ENCODE measurements at places on chromosomes 2 and 18. TPM values are rescaled to one million over a fixed set of nuclear protein-coding genes. Genes with fewer than 3 reads are reported as not detected.

DNA sequence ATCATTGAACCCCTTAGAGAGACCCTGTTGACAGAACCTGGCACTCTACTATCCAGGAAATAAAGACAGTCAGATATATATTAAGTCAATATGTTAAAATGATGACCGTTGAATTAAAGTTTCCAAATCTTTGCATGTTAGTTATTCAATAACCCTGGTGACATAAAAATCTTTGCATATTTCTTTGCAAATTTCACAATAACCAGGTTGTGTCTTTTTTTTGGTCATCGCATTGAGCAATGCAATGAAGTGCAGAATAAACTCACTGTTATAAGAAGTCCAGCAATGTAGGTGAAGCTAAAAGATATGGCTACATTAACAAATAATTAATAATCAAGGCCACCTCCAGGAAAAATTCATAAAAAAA, 596.9 kb downstream of the NYAP2 start:
- no peaks in the 10 kb centered on the region for H3K36me3 ChIP-seq
- H3K27me3 ChIP-seq, result no peaks in the 10 kb centered on the region
- H3K27ac ChIP-seq, result no peak overlapping the region
- H3K4me3 ChIP-seq, result no peak overlapping the region
- H3K4me1 ChIP-seq, result no peaks in the 10 kb centered on the region
- DNase-seq, result no peak

DNA sequence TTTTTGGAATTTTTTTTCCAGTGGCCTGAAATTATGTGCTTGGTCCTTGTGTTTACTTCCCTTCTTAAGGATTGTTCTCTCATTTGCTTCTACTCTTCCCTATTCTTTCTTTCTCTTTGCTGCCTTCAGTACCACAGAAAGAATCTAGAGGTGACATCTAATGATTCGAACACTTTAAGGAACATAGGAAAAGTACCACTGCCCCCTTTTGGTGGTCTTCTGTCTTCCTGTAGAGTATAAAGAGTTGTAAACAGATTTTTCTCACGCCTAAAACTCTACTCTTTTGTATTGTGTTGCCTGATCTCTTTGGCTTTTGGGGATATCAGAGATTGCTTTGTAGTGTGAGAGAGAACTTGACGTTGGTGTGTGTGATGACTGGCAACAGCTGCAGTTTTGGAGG, 7.0 kb upstream of the SCTR start:
- no peaks in the 10 kb centered on the region for H3K27me3 ChIP-seq
- no peak overlapping the region for H3K27ac ChIP-seq
- H3K36me3 ChIP-seq, result no peaks in the 10 kb centered on the region
- H3K4me1 ChIP-seq, result no peaks in the 10 kb centered on the region
- DNase-seq, result no peak

- no peak for DNase-seq
- H3K27ac ChIP-seq, result no peak overlapping the region
- H3K4me1 ChIP-seq, result no peaks in the 10 kb centered on the region
- no peaks in the 10 kb centered on the region for H3K27me3 ChIP-seq
- no peaks in the 10 kb centered on the region for H3K36me3 ChIP-seq
- H3K4me3 ChIP-seq, result no peak overlapping the region
These were observed 257.6 kb upstream of the SALL3 start for GRCh38 chr18:78721981-78722380.

GRCh38 chr2:72157871-72158771, 10.5 kb upstream of the CYP26B1 start:
- H3K4me1 ChIP-seq, result no peaks in the 10 kb centered on the region
- no peaks in the 10 kb centered on the region for H3K36me3 ChIP-seq
- H3K27ac ChIP-seq, result no peak overlapping the region
- DNase-seq, result peak; percentile 51
- H3K4me3 ChIP-seq, result no peak overlapping the region

DNA sequence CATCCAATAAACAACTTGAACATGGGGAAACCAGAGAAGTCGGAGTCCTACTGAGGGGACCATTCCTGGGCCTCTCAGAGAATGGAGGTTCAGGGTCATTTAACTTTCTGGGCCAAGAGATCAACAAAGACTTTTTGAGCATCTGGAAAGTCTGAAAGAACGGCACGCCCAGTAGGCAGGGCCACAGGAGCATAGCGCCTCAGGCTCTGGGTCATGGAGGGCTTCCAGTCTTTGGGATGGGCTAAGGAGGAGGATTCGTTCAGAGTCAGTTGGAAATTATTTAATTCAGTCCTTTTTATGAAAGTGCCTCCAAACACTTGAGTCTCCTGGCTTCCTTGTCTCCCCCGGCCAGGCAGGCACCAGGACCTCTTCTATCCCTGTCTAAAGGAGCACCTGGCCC, 101.1 kb upstream of the GLI2 start:
- H3K27me3 ChIP-seq, result no peaks in the 10 kb centered on the region
- no peak for DNase-seq
- no peaks in the 10 kb centered on the region for H3K4me1 ChIP-seq
- H3K27ac ChIP-seq, result no peak overlapping the region
- no peak overlapping the region for H3K4me3 ChIP-seq

DNA sequence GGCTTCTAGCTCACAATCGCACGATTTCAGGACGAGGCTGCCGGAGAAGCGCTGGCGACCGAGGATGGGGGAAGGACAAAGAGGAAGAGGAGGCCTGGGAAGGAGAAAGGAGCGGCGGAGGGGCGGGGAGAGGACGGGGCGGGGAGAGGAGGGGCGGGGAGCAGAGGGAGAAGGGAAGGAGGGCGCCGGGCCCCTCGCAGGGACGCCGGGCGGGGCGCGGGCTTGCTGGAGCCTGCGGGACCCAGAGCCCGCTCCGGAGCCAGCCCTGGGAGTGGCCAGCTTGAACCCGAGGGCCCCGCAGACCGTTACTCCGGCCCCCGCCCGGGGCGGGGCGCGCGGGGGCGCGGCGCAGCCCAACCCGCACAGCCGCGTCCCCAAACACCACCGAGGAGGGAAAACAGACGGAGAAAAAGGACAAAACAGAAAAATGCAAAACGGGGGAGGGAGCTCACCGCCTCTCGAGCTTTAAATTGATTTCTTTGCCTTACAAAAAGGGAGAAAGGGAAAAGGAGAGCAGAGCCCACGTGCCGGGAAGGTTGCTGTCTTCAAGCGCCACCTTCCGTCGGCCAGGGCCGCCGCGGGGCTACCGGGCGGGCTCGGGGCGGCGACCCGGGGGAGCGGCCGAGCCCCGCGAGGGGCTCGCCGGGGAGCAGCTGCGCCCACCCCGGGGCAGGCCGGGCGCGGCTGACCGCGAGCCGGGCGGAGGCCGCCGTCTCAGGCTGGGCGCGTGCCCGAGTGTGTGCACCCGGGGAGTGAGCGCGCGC, 781 bp upstream of the SOX11 start:
- DNase-seq, result no peak
- peak overlapping the region; percentile 23 for H3K27ac ChIP-seq
- H3K36me3 ChIP-seq, result no peaks in the 10 kb centered on the region
- peaks cover 41% of the 10 kb centered on the region for H3K4me1 ChIP-seq
- peaks cover 40% of the 10 kb centered on the region for H3K27me3 ChIP-seq

DNA sequence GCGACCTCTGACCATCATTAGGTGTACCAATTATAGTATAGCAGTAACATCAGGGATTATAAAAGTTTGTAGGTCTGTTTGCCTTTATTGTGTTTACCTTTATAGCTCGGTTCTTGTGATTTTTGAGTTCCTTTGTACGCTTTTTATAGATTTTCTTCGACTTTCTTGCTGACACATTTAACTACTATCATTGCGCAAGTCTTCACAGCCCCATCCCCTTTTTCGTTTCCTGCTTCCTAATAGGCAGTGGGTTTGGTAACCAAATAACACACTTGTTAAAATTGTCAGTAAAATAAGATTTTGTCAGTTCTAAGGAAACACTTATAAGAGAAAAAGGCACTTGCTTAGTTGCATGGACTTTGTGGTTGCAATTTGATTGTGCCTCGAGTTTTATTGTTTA, 541.5 kb downstream of the LRP1B start:
- no peak overlapping the region for H3K27ac ChIP-seq
- H3K27me3 ChIP-seq, result no peaks in the 10 kb centered on the region
- no peaks in the 10 kb centered on the region for H3K36me3 ChIP-seq
- no peak overlapping the region for H3K4me3 ChIP-seq
- no peaks in the 10 kb centered on the region for H3K4me1 ChIP-seq

DNA sequence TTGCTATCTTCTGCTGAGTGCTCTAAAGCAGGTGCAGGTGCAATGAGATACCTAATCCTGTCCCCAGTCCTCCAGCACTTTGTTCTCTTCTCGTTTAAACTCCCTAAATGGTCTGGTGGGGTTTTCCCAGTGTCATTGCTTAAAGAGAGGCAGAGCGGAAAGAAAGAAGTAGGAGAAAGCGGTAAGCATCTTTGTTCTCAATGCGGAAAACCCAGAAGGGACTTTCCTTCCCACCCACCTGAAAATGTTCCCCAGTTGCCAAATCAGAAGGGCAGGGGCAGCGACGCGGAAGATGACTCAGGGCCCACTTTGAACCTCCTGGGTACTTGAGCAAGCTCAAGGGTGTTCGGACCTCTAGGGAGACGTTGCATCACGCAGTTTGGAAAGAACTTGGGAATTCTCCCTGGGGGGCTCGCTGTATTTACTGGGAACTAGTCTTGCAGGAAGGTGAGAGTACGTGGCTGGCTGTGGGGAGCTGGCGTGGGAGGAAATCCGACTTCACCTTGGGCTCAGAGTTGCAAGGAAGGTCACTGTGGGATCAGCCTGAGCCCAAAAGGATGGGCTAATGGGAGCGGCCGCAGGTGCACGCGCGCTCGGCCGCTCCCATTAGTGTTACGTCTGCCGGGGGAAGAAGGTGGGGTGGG, 589 bp upstream of the SGPP2 start:
- H3K4me1 ChIP-seq, result no peaks in the 10 kb centered on the region
- peak overlapping the region; percentile 66 for H3K4me3 ChIP-seq

GRCh38 chr2:168316073-168316440, 68.7 kb upstream of the STK39 start:
- H3K4me3 ChIP-seq, result no peak overlapping the region
- H3K4me1 ChIP-seq, result no peaks in the 10 kb centered on the region
- DNase-seq, result no peak
- no peak overlapping the region for H3K27ac ChIP-seq
- no peaks in the 10 kb centered on the region for H3K36me3 ChIP-seq
- no peaks in the 10 kb centered on the region for H3K27me3 ChIP-seq

GRCh38 chr18:63451799-63452660, 24.7 kb upstream of the SERPINB5 start:
- H3K4me3 ChIP-seq, result no peak overlapping the region
- H3K4me1 ChIP-seq, result peaks cover 10% of the 10 kb centered on the region
- no peaks in the 10 kb centered on the region for H3K36me3 ChIP-seq
- H3K27ac ChIP-seq, result no peak overlapping the region

IL36G gene
- not detected for total RNA-seq

THSD7B gene
- 0.08 TPM for total RNA-seq

CHRNG gene
- total RNA-seq, result not detected

ANKRD53 gene
- total RNA-seq, result 1.7 TPM

ICOS gene
- not detected for total RNA-seq

POTEI gene
- 3.2 TPM for total RNA-seq

FSHR gene
- total RNA-seq, result 0.28 TPM

DYNAP gene
- total RNA-seq, result not detected
